Stimulated activated CD4-positive, alpha-beta T cell treated with anti-CD3 and anti-CD28 coated beads, Interleukin-12 subunit alpha, Interleukin-12 subunit beta, amount 100 ng/mL, for 48 hours (primary cell): ENCODE measurements at places on chromosomes 11 and 22.
A peak's percentile ranks its signal among the peaks of the same experiment; 100 is the strongest.

- peak; percentile 21 for DNase-seq
Observed at GRCh38 chr22:25404928-25405816, 159.3 kb upstream of the GRK3 start.

GRCh38 chr11:106939157-106939556 is 79.1 kb downstream of the GUCY1A2 start:
- no peak for DNase-seq

GRCh38 chr11:78298291-78298771 is 109.6 kb downstream of the USP35 start:
- DNase-seq: no peak

GRCh38 chr11:70226967-70227366 is 23.9 kb downstream of the FADD start:
- no peak for DNase-seq

DNA sequence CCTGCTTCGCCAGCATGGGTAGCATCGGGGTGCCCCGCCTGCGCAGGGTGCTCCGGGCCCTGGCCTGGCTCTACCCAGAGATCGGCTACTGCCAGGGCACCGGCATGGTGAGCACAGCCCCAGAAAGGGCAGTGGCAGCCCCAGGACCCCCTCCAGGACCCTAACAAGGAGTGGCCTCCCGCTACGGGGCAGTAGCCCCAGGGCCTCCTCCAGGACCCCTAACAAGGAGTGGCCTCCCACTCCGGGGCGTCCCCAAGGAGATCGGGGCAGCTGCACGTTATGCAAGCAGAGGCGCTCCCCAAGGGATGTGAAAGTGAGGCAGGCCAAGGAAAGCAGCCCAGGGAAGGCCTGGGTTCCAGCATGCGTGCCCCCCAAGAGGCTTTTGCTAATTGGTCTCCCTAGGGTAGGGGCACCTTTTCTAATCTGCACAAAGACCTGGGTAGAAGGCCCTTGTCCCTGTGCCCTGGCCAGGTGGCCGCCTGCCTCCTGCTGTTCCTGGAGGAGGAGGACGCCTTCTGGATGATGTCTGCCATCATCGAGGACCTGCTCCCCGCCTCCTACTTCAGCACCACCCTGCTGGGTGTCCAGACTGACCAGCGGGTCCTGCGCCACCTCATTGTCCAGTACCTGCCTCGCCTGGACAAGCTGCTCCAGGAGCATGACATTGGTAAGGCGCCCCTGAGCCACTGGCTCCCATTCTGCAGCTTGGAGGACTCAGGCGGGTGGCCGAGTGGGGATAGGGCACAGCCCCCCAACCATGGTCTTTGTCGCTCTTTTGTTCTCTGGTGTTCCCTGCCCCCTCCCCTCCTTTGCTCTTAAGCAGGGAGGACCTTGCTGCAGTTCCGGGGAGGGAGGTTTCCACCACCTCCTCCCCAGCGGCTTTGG is 35.0 kb downstream of the SGSM3 start:
- no peak for DNase-seq

GRCh38 chr11:6142936-6143335 is 27.2 kb downstream of the OR52B2 start:
- no peak for DNase-seq

GRCh38 chr11:30855383-30856006 is 269.3 kb upstream of the MPPED2 start:
- no peak for DNase-seq

DNA sequence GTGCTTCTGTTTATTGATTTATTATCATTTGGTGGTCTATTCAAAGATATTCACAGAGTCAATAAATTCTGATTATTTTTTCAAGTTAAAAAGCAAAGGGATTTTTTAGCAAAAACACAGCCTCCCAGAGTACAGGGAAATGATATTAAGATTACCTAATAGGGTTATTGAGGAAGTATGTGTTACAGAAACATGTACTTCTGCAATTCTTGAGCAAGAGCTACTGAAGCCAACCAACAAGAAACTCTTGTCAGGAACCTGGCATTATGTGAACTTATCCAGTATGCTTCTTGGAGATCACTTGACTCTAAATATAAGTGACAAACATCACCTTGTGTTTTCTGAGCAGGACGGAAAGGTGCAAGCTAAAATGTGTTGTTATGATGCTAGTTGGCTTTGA is 42.0 kb upstream of the CARD18 start:
- DNase-seq: no peak

DNA sequence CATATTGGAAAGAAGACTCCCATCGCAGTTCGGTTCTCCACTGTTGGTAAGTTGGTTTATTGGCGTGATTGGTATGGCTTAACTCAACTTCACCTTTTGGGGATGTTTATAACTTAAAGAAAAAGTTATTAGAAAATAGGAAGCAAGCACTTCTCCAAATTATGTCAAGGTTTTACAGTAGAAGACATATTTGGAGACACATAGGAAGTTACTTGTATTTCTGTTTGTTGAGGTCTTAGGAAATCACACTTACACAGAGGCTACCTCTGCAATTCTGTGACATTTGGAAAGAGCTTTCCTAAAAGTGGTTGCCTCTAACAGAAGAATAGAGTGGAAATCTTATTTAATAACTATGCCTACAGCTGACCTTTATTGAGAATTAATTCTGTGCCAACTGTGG is 12.3 kb downstream of the CAT start:
- DNase-seq: no peak

- no peak for DNase-seq
Observed at GRCh38 chr11:75733431-75734107, 15.9 kb downstream of the MOGAT2 start.

DNA sequence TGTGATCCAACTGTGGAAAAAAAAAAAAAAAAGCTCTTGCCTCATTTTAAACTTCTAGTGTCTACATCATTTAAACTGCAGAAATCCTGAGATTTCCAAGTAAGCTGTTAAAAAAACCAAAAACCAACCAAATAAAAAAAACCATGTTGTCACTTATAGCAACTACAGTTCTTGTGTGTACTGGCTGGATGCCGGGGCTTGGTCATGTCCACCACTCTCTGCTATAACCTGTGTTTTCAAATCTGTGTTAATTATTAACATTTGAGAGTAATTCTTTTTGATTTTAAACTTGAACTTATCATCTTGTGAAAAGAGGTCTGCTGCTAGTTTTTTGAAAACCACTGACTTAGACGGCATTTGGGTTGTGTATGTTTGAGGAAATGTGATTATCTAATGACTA is 32.2 kb upstream of the BID start:
- no peak for DNase-seq

DNA sequence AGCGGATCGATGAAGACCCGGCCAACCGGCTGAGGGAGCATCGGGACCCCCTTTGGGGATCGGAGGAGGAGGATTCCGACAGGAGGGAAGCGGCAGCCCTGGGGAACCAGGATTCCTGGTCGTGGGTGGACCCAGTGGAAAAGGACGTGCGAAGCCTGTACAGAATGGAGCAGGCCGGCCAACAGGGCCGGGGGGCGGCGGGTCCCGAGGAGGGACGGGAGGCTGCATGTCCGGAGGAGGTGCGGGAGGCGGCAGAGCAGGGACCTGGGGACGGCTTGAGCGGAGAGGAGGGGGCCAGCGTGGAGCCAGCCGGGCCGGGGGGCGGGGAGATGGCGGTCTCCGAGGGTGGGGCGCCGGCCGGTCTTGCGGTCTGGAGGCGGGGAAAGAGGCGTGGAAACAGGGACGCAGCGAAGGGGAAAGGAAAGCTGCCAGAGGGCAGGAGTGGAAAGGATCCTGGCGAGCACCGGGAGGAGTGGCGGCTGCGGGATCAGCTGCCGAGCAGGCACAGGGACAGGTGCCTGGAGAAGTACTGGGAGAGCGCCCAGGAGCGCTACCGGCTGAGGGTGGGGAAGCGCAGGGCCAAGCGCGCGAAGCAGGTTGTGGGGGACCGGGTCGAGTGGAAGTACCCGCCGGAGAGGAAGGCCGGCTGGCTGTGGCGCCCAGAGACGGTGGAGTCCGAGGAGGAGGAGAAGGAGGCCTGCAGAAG is at the start of gene ANO5:
Gene ANO5, plus strand, starts transcription at position 444 of the 706 bp plus-strand sequence. CDS start 408 bp downstream, outside the sequence.
- DNase-seq: no peak

DNA sequence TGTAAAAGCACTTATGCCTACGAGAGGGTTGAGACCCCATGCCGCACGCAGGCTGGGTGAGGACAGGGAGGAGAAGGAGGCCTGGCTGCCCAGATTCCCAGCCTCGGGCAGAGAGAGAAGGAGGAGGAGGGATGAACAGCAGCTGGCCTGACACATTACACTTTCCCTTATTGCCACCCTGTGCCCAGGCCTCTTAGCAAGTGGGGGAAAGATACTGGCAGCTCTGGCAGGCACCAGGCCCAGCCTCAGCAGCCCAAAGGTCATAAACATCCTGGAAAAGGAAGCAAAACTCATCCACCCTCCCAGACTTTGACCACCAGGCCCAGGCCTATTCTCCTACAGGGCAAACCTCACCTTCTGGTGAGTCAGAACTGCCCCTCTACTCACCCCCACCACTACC is 4.7 kb downstream of the PLAAT3 start:
- no peak for DNase-seq

- DNase-seq: no peak
Observed at GRCh38 chr11:102572554-102573220, 42.1 kb upstream of the MMP7 start.

- DNase-seq: no peak
Observed at GRCh38 chr22:44130076-44130711, 50.5 kb upstream of the PARVG start.

DNA sequence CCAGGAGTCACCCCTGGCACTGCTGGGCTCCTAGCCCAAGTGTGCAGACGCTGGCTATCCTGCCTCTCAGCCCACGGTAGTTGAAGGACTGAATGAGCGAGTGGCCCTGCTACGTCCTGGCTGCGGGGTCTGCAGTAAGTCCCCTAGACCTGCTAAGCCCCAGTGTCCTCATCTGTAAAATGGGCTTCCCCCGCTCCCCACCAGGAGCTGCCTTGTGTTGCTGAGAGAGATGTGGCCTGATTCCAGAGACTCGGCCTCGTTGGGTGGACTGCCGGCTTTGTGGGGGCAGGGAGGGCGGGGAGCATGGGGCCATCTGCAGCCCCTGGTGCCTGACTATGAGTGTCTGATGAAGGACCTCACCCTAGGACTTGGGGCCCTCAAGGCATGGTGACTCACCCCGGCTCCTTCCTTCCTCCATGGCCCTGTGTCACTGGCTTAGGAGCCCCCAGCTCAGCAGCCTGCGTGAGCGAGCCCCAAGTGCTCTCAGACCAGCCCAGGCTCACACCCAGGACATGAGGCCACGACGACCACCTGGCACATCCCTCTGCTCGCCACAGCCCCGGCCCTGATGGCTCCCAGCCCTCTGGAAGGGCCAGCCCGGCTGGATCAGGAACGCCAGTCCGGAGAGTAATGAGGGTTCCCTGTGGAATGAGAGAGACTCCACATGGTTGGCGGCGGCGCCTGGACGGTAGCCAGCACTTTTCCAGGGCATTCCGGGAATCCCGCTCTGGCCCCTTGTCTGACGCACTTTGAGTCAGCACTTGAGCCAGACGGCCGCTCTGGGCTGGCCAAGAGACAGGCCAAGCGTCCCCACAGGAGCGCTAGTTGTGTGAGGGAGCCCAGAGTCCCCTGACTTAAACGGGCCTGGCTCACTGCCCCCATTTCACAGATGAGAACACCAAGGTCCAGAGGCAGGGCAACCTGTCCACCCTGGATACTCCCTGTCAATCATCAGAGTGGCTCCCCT is 50.5 kb upstream of the SHISAL1 start:
- no peak for DNase-seq

GRCh38 chr22:31901388-31902137 is 42.8 kb upstream of the YWHAH start:
- no peak for DNase-seq

DNA sequence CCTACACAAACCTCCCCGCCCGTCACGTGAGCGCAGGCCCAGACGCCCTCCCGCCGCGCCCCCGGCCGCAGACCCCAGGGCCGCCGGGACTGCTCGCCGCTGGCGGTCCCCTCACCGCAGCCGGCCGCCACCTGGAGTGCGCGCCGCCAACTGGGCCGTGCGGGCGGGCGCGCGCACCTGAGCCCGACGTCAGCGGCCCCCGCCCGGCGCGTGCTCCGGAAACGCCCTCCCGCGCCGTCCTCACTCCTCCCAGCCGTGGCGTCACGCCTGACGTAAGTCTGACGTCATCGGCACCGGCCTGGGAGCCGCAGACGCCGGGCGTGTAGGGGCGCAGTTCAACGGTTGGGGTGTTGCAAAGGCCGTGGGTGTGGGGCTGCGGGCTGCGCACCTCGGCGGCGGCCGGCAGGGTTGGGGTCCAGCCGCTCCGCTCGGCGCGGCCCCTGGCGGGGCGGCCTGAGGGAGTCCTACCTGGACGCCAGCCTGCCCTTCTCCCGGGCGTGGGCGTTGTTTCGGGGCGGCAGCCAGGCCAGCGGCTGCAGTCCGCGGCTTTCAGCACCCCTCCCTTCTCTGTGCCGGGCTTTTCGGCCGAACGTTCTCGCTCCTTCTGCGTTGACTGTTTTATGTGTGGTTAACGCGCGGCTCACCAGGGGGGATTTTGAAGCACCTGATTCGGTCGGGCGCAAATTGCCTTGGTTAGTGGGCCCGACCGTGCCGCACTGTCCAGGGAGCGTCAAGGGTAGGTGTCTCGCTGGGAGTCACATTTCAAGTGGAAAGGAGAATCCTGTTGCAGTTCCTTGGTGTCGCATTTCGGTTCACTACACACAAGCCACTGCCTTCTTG is at the start of gene JOSD1:
Gene JOSD1, minus strand, starts transcription at position 155 of the 840 bp plus-strand sequence. CDS start 956 bp downstream, outside the sequence.
- DNase-seq: peak; percentile 95

GRCh38 chr11:67662835-67663531 is 11.4 kb downstream of the ALDH3B2 start:
- no peak for DNase-seq

GRCh38 chr11:2466869-2467694 is 22.3 kb downstream of the KCNQ1 start:
- no peak for DNase-seq

DNA sequence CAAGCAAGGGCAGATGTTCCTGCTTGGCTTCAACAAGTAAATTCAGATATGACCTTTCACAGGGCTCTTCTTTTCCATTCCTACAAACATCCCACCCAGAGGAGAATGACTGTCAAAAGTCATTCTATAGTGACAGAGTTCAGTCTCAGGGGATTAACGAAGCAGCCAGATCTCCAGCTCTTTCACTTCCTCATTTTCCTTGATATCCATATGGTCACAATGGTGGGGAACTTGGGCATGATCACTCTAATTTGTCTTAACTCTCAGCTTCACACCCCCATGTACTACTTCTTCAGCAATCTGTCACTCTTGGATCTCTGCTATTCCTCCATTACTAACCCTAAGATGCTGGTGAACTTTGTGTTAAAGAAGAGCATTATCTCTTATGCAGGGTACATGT is 15.0 kb upstream of the OR8B8 start:
- DNase-seq: no peak

GRCh38 chr11:46360878-46361277 is 13.6 kb downstream of the DGKZ start:
- no peak for DNase-seq

GRCh38 chr22:38223289-38223960 is 21.6 kb downstream of the MAFF start:
- no peak for DNase-seq

DNA sequence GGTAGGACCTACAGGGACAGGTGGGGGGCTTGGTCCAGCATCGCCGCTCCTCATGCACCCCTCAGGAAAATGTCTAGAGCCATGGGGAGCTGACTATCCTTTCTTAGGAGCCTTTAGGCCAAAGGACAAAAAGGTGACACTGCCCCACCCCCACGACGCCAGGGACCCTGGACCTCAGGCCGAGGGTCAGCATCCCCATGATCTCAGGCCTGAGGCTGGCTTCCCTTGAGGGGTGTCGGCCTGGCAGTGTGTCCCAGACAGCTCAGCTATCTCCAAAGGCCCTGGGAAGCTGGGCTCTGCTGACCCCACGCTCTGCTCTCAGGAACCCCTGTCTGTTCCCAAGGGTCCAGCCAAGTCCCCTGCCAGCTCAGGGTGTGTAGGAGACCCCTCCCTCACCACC is 16.3 kb downstream of the MRGPRG start:
- DNase-seq: no peak
